Anterior cingulate cortex (tissue), 58 donors: ENCODE measurements at places on chromosomes 12 and 14.

DNA sequence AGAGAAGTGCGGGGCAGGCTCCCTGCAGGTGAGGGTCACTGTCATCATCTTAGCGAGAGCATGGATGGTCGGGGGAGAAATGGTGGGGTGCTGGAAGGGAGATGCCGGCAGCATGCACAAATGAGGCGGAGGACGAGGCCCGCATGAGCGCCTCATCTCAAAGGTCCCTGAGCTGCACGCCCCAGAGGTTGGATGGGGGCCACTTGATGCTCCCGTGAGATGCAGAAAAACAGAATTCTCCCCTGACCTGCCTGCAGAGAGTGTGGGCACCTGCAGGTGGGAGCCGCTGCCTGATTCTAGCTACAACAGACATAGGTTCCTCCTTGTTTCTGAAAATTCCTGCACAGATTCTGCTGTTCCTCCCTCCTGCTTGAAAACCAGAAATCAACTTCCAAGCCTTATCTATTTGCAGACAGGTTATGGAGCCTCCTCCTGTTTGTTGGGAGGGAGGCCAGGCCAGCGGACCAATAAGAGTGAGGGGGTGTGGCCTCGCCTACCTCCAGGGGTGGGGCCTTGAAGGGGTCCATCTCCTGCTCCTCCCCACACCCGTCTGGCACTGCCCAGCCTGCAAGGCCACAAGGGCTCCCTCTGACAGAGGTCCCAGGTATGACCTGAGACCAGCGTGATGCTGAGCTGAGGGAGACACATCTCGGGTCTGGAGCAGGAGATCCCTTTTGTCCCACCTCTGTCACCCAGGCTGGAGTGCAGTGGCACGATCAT lies 67.2 kb downstream of the KDM2B start:
- no peak for DNase-seq

GRCh38 chr12:124556896-124557501 lies 10.4 kb downstream of the NCOR2 start:
- DNase-seq = no peak

GRCh38 chr12:123268850-123269249 lies 2.8 kb downstream of the CDK2AP1 start:
- no peak for DNase-seq

DNA sequence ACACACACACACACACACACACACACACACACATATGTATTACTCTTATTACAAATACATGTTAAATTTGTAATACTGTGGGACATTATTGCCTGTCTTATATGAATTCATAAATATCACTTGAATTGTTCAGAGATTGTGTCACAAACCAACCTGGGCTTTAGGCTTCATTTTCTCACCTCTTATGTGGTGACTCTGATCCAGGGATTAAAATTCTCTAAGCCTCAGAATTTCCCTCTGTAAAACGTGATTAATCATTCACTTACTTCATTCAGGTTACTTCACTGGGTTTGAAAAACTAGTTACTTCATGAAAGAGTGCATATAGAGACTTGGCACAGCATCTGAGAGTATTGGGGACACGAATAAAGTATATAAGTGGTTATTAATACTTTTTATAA lies 240.3 kb upstream of the PDZRN4 start:
- no peak for DNase-seq

DNA sequence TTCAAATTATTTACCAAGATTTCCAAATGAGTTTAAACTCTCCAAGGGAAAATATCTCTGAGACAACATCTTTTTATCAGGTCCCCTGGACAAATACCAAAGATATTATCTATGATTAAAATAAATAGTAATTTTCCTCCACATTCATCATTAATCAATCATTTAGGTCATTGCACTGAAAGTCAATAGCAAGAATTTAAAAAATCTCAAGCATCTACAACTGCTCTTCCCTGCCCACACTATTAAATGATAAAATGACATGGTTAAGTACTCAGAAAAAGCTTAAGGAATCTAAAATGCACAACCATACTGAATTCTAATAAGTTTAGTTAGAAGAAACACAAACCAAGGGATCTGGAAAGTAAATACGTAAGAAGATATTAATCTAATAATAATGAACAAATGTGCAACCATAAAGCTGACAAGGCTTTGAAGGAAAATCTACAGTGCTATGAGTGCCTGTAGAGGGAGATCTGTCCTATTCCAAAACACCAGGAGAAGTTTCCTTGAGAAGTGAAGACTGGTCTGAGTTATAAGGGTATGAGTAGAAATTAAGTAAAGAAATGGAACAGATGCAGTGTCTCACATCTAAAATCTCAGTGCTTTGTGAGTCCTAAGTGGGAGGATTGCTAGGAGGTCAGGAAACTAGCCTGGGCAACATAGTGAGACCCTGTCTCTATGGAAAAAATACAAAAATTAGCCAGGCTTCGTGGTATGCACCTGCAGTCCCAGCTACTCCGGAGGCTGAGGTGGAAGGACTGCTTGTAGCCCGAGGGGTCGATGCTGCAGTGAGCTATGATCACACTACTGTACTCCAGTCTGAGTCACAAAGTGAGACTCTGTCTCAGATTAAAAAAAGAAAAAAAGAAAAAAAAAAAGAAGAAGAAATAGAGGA lies 19.2 kb downstream of the INTS13 start:
- no peak for DNase-seq

DNA sequence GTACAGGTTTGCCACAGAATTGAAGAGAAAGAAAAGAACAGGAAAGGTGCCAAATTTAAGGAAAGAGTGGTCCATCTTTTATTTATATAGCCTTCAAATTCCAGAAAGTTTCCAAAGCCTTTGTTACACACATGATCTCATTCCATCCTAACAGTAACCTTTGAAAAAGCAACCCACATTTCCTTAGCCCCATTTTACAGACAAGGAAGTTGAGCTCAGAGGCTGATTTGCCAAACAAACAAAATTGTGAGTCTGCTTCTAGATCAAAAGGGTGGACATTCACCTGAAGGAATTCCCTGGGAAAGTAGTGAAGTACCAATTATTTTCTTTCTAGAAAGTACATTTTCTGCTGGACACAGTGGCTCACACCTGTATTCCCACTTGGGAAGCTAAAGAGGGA lies 32.0 kb downstream of the KICS2 start:
- DNase-seq = no peak

DNA sequence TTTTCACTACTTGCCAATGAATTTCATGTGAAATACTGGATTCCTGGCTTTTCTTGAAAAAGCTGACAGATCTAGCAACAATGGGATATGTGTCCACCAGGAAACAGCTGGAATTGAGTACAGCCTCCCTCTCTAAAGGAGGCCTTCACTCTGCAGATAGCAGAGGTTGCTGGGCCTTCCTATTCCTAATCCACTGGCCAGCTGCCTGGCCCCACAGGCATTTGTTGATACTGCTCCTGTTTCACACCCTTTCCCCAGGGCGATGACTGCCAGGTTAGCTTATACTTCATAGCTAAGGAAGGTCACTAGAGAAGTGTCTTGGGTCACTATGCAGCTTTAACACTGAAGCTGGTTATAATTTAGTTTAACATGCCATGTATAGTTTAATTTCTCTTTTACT lies 87.5 kb upstream of the PDZRN4 start:
- no peak for DNase-seq

- DNase-seq = no peak
These were observed 11.7 kb upstream of the RIN3 start for GRCh38 chr14:92501891-92502351.

- DNase-seq = no peak
These were observed 44.4 kb downstream of the CCDC60 start for GRCh38 chr12:119378903-119379302.

GRCh38 chr12:75488553-75488952 lies 8.0 kb downstream of the GLIPR1 start:
- DNase-seq = no peak

DNA sequence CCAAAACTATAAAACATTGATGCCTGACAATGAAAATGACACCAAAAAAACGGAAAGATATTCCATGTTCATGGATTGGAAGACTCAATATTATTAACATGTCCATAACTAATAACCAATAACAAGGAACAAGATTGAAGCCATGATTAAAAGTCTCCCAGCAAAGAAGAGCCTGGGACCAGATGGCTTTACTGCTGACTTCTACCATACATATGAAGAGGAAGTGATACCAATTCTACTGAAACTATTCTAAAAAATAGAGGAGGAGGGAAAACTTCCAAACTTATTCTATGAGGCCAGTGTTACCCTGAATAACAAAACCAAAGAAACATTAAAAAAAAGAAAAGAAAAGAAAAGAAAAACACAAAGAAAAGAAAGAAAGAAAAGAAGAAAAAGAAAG lies 54.6 kb upstream of the ATF7IP start:
- DNase-seq = no peak

DNA sequence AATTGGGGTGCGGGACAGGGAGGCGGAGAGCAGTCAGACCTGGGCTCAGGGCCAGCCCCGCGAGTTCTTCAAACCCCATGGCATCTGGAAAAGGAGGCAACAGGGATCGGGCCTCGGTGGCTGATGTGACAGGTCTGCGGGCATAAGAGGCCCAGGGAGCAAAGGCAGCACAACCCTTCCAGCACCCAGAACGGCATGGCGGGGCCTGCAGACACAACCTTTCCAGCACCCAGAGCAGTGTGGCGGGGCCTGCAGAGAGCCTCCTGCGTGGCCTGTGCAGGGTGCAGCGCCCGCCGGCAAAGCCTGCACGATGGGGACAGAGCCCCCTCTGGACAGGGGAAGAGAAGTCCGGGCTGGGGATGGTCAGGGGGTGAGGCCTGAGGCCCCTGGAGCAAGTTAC lies 26.2 kb upstream of the TRAF3 start:
- DNase-seq = no peak

- DNase-seq = no peak
These were observed 46.9 kb downstream of the PHLDA1 start for GRCh38 chr12:75984577-75985182.

DNA sequence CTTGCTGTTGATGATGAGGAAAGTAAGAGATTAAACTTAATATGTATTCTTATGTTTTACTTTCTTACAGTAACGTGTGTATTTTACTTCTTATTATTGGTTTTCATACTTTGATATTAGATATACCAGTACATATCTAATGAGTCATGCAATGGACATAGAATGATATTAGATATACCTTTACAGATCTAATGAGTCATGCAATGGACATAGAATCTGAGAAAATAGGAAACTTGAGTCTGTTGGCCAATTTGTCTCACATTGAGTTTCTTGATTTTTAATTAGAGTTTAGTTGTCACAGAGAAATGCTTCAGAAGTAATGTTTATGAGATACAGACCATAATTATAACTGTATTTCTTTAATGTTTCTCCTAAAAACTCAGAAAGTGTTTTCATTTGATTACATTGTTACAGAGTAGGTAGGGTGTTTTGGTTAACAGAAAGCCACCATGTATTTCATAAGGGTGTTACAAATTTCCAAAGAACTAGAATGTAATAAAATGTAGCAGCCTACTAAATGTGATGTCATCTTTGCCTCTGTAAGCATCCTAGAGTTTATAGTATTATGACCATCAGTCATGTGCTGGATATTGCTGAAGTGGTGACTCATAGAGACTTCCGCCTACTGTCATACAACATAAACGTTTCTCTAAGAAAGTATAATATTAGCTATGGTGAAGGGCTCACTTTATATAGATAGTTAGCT lies 3.0 kb downstream of the GAS2L3 start:
- no peak for DNase-seq

GRCh38 chr12:120886199-120887018 lies 17.7 kb downstream of the SPPL3 start:
- DNase-seq = no peak

DNA sequence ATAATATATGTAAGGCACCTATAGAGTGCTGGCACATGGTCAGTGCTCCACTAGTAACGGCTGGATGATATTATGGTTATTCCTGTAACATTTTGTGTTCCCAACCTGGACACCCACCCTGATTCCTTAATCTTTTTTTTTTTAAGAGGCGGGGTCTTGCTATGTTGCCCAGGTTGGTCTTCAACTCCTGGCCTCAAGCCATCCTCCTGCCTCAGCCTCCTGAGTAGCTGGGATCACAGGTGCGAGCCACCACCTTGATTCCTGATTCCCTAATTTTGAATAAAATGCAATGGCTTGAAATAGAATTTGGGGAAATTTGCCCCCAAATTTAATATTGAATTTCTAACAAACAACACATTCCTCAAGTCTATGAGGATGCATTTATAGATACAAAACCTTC lies 7.4 kb downstream of the C14orf93 start:
- no peak for DNase-seq

GRCh38 chr14:77316872-77317301 lies 3.8 kb downstream of the POMT2 start:
- DNase-seq = peak; percentile 21

GRCh38 chr12:112327209-112327938 lies 54.9 kb downstream of the HECTD4 start:
- DNase-seq = no peak

GRCh38 chr12:51051787-51052186 lies 3.7 kb downstream of the LETMD1 start:
- DNase-seq = no peak

- DNase-seq = peak; percentile 37
These were observed 17.6 kb downstream of the TDP1 start for GRCh38 chr14:89973234-89973823.

DNA sequence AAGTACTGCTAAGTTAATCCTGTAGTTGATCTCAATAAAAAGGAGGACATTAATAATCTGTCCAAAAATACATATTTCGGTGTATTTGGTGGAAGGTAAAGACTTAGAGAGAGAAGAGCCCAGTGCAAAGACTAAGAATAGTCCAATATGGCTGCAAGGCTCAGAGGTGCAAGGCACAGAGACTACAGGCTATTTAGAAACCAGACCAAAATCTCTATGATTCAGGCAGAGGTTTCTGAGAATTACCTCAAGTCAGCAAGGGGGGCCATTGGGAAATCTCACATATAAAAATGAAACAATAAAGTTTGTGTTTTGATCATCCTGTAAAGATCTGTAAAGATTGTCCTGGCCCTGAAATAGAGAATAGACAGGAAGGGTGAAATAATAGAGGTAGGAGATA lies 1173.0 kb downstream of the VRK1 start:
- DNase-seq = no peak

- DNase-seq = no peak
These were observed 8.3 kb downstream of the LAG3 start for GRCh38 chr12:6780573-6780972.

DNA sequence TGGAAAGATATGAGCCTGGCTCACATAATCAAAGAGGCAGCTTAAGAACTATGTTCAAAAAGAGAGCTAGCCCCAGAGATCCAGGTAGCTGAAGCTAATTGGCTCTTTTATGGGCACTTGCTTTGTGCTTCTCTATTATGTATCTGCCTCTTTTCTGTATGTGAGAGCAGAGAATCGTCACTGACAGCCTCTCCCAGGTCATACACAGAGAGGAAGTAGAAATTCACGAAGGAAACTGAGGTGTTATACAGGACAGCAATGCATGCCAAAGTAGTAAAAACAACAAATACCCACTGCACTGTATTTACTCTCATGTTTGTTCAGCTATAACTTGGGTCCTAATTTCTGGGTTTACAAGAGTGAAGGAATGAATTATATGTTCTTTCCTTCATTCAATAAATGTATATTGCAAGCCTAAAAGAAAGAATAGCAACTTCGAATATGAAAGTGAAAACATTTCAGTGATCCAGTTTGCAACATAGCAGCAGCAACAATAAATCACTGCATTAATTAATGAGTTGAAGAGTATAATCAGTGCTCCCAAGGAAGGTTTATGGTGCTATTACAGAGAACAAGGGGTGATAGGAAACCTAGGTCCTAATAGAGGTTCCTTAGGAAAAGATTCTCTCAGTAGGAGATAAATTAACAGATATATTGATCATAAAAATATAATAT lies 47.1 kb upstream of the ATXN7L3B start:
- DNase-seq = no peak
